Neural crest cell (in vitro differentiated cells): ENCODE measurements at places on chromosomes 16 and 17.

DNA sequence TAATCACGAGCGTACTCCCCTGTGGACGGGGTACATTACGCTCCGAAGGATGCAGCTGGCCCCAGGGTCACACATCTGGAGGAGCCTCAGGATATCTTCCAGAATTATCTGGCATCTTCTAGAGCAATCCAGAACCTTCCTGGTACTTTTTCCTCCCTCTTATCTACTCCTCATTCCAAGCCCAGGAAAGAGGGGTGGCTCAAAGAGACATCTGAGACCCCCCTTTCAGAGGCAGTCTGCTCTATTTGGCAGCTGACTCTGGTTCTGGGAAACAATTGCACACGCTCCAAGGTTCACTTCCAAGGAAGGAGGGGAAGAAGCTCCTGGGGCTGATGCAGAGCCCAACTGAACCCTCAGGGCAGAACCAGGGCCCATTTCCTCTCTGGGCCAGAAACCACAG lies 14.9 kb downstream of the RBFOX3 start:
- DNase-seq = no peak

DNA sequence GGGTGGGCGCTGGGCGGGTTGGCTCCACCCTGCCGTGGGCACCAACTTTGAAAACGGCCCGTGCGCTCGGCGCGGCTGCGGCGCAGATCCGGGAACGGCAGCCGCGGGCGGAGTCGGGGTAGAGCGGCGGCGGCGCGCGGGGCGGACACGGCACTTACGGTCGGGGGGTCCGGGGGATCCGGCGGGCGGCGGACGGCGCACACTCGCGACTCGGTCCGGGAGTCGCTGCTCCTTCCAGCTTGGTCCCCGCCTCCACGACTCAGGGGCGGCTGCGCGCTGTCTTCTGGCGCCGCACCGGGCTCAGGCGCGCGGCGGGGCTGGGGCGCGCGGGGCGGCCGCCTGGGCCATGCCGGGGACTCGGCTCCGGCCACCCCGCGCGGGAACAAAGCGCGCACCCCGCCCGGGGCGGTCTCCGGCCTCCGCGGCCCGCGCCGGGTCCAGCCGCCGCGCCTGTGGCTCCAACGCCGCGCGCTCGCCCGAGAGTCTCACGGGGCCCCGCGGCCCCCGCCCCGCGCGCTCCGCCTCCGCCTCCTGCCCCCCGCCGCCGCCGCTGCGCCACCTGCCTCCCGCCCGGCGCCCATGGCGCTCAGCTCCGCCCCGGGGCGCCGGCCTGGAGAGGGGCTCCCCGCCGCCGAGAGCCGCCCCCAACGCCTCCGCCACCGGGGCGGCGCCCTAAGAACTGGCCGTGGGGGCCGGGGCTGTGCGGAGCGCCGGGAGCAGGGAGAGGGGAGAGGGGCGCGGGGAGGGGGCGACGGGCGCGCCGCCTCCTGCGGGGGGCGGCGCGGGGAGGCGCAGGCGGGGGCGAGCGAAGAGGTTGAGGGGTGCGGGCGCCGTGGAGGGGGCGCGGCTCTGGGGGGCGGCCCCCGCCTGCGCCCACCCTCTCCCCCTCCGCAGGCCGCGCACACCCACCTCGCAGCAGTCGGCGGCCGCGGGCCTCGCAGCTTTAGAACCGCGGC lies 35.9 kb downstream of the CBFA2T3 start:
- DNase-seq = no peak

- DNase-seq = no peak
These were observed 118.7 kb upstream of the CDH5 start for GRCh38 chr16:66247516-66248481.

DNA sequence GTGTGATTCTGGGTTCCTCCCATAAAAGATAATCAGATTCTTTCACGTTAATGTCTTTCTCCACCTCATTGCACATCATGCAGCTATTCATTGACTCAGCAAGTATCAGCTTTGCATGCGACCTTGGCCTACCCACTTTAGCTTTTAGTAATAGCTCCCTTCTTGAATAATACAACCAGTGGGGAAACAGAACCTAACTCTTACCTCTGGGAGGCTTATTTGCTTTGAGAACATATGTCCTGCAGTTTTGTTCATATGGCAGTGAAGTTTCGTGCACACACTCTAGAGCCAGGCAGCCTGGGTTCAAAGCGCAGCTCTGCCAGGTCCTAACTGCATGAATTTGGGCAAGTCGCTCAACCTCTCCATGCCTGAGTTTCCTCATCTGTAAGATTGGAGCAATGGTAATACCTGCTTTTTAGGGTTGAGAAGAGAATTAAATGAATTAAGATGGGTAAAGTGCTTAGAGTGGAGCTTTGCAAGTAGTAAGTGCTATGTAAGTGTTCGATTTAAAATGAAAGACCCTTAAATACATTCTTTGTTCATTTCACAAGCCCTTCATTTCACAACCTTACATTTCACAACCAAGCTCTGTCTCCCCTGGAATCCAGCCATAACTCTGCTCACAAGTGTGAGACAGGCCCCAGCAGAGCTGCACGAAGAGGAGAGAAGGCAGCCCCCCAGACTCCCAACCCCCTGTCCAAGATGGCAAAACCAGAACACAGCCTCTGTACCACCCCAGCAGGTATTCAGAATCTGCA lies 29.3 kb downstream of the MAPT start:
- DNase-seq = no peak
